Skin of body (tissue), 3 donors: ENCODE measurements at places on chromosomes 5 and 9. TPM values are rescaled to one million over a fixed set of nuclear protein-coding genes. Genes with fewer than 3 reads are reported as not detected.

GRCh38 chr5:151205411-151205810 is 18.5 kb downstream of the CCDC69 start:
- DNase-seq, result no peak

DNA sequence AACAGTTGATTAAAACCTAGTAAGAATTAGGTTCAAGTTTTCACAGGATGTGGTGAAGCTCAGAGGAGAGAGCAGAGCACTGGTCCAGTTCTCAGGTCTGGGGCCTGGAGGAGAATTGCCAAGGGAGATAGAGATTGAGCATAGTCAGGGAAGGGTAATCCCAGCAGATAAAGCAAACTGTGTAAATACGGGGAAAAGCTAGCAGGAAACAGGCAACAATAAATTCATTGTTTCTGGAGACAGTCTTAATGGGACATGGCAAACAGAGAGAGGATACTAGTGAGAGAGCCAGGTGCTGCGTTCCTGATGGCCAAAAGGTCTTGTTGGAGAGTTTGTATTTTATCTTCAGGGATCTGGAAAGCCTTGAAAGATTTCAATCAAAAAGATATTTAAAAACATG is 333.0 kb downstream of the PDE4D start:
- DNase-seq, result no peak

DNA sequence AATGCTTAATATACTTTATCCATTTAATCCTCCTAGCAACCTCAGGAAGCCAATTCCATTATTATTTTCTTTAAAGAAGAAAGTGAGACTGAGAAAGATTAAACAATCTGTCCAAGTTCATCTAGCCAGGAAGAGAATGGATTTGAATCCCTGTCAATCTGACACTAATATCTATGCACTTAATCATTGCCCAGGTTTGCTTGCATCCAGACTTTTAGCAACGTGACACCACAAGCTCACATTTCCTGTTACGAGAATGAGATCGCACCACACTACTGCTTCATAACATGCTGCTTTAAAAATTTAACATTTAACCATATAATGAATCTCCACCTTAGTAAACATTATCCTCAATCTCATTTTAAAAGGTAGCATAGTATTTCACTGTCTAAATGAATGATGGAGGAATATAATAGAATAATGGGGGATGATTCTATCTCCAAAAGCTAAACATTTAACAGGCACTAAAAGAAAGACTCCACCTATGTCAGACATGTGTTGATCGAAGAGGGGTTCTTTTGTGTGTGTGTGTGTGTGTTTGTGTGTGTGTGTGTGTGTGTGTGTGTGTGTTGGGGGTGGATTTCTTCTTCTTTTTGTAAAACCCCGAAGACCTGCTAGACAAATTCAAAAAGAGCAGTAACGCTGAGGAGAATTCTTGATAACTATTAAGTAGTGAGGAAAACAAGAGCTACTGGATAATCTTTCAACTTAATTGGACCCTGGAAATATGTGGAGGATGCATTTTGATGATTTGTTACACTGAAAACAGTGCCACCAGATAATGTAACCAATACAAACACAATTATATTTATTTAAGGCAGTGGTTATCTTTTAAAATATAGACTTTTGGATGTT is 138.7 kb upstream of the NR3C1 start:
- no peak for DNase-seq

- DNase-seq, result no peak
Measured at GRCh38 chr5:119288379-119289033, 67.3 kb upstream of the TNFAIP8 start.

DNA sequence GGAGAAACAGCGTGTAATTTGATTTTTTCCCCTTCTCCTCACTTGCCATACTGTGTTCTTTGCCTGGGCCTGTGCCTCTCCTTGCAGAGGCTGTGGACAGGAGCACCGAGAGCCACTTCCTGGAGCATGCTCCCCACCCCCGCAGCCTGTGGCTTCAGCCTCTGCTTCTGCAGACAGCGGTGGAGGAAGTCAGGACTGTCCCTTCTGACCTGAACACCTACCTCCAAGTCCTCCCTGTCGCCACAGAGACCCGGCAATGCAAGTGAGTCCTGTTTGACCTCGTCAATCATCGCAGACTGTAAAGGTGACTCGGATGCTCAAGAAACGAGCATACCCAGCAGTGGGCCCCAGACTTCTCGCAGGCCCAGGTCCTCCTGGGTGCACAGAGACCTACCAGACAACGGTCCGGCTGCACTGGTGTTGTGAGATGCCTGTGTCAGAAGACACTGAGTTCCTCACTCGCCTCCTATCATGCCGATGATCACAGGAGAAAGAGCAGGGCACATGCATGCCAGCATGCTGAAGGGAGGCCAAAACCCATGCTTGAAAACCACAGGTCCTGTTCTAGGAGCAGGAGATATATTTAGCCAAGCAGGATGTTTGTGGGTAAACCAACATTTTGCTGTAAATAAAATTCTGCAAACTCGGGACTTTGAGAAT is 198.8 kb downstream of the AUH start:
- no peak for DNase-seq

- DNase-seq, result no peak
Measured at GRCh38 chr9:77261605-77262004, 84.3 kb downstream of the VPS13A start.

GRCh38 chr9:114603248-114603647 is 7.8 kb upstream of the TMEM268 start:
- DNase-seq, result no peak

DNA sequence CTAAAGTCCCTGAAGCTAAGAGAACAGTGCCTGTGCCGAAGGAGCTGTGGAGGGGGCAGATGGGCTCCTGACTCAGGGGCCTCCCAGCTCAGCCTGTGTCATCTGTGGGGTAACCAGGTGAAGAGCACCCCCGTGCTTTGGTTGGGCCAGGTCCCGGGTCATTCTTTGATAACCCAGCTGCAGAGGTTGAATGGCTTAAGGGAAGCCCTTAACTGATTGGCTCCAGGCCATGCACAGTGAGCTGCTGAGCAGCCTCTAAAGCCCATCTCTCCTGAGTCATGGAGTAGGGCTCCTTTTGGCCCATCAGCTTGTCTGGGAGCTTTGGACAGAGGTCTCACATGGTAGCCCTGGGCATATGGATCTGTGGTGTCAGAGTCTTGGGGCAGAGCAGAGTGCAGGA is 28.7 kb downstream of the COL27A1 start:
- DNase-seq, result no peak

DNA sequence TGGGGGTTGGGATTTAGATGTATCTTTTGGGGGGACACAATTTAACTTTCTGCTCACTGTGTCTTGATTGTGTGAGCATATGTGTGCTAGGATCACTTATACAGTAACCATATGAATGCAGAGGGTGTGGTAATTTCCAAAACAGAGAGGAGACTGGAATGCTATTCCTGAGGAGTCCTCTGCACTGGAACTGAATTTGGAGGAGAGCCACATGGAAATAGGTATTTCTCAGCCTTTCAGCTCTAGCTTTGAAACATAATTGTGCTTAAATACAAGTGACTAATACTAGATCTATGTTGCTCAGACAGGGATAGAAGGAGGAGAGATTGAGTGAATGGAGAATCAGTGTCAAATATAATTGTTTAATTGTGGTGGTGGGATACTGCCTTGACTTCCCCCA is 45.5 kb downstream of the FOCAD start:
- DNase-seq, result no peak

GRCh38 chr5:25481463-25481862 is 836.7 kb upstream of the CDH10 start:
- DNase-seq, result no peak

DNA sequence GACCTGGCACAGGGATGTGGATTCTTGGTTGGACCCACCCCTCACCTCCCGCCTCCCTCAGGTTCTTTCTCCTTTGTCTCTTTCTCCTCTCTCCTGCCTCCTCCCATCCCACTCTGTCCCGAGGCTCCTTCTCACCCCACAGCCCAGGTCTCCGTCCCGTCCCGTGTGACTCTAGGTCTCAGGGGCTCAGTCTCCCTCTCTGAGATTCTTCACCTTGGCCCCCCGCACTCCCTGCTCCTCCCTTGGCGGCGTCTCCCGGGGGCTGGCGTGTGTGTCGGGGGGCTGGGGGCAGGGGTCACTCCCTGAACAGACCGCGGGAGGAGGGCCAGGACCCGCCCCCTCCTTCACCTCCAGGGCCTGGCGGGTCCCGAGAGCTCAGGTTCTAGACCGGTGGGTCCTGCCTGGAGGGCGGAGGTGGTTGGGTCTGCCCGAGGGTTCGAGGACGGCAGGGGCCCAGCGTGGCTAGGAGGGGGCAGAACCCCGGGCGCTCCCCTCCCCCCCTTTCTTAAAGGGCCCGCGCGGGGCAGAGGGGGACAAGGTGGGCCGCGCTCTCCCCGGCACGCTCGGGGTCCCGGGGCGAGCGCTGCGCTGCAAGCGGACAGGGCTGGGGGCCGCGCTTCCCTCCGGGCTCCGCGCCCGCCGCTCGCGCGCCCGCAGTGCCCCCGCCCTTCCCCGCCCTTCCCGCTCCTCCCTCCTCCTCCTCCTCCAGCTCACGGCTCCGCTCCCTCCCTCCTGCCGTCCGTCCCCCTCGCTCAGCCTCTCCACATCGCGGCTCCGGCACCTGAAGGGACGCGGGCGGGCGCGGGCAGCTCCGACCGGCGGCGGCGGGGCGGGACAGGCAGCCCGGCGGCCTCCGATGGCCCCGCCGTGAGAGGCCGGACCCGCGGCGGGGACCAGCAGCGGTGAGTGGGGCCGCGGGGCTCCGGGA is at the start of gene PSD2:
Gene PSD2 (plus strand): TSS at position 735 of the 928 bp plus-strand sequence. CDS start 13,633 bp downstream, outside the sequence.
- DNase-seq, result no peak

- DNase-seq, result no peak
Measured at GRCh38 chr9:76412638-76413037, 18.4 kb upstream of the RFK start.

- DNase-seq, result no peak
Measured at GRCh38 chr5:98763001-98763630, 10.3 kb upstream of the RGMB start.

DNA sequence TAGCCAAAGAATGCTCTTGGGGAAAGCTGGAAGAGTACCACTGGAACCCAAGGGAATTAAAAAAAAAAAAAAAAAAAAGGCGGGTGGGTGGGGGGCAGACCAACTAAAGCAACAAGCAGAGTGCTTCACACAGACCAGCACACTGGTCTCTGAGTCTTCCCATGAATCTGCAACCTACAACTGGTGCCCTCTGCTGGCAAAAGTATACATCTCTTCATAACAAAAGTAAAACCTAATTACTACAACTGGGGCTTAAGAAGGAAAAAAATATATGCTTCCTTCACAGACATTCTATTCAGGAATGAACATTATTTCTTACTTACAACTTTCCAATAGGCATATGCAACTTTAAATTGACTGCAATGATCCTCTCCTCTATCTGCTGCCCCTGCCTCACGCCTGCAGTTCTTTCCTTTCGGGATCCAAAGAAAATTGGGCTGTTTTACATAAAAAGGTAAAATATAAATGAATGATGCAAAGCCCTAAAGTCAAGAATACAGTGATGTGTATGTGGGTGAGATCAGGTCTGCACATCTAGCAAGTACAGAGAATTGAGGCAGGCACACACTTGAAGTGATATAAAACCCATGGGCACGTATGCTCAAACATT is 7.2 kb upstream of the KLHL3 start:
- DNase-seq, result peak; percentile 6

- no peak for DNase-seq
Measured at GRCh38 chr5:96026406-96027041, 64.9 kb upstream of the ELL2 start.

DNA sequence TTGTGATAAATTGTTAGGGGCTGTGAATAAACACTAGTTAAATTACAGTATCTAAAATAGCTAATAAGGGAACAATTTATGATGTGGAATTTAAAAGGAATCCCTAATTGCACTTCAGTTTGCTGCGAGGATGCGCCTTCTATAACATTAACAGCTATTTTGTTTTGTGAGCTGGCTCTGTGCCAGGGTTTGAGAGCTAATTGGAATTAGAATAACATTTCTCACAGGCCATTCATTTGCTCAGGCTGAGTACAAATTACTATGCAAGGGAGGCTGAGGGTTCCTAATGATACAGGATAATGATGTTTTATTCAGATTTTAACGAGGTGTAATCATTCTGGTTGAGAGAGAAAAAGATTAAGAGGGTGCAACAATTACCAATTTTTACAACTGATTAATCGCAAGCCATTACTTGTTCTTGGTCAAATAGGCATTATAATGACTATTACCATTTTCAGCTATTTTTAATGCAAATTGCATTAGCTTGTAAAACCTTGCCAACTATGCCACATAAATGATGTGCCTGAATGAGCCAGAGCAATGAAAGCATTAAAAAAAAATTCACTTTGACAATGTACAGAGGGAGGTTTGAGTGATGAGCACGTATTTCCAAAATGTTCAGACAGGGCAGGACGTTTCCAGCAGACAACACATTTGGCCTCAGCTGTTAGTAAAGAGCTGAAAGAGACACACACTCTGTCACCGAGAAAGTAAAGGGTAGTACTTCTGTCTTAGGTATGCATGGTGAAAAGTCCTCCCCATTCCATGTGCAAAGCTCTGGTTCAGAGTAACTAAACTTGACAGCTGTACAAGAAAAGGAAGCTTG is 576.5 kb downstream of the TLE1 start:
- no peak for DNase-seq

DNA sequence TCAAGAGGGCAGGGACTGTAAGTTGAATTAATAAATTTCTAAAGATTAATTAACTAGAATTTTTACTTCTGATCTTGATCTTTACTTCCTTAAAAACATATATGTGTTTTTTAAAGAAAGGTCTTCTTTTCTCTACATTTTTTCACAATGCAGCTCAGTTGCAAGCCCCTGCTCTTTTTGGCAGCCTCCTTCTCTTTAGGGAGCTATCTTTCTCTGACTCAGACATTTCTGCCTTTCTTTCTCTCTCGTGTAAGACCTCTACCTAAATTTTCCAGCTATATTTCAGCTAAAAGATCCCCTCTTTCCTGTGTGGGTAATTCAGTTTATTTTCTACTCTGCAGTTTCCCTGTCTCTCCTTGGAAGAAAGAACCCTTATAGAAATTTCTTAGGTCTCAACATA is 38.3 kb upstream of the SNCAIP start:
- no peak for DNase-seq

- no peak for DNase-seq
Measured at GRCh38 chr5:1033606-1034420, 25.2 kb downstream of the NKD2 start.

DNA sequence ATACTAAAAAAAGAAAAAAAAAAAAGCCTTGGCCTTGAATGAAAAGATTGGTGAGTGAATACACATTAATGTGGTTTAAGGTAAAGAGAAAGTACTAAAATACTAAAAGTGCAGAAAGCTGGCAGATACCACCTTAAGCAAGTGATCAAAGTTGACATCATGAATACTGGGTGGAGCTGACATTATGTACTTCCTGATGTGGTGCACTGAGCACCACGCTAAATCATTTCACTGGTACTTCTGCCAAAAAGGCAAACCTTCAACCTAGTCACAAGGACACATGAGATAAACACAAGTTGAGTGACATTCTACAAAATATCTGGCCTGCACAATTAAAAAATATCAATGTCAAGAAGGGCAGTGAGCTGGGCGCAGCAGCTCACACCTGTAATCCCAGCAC is 33.8 kb upstream of the PANK3 start:
- no peak for DNase-seq

- DNase-seq, result no peak
Measured at GRCh38 chr5:178083922-178084321, 29.4 kb upstream of the N4BP3 start.

GRCh38 chr5:77928776-77929300 is 152.7 kb upstream of the TBCA start:
- no peak for DNase-seq

The SPATA9 gene
- 2.3 TPM for total RNA-seq

The LCN9 gene
- not detected for total RNA-seq

The FCHO2 gene
- total RNA-seq, result 32.4 TPM

The TAS2R1 gene
- not detected for total RNA-seq

The DND1 gene
- 0.30 TPM for total RNA-seq

The ELAVL2 gene
- total RNA-seq, result 3.2 TPM
